ENCODE measurements at places on chromosomes 3 and 15. TPM values are rescaled to one million over a fixed set of nuclear protein-coding genes. Genes with fewer than 3 reads are reported as not detected.

DNA sequence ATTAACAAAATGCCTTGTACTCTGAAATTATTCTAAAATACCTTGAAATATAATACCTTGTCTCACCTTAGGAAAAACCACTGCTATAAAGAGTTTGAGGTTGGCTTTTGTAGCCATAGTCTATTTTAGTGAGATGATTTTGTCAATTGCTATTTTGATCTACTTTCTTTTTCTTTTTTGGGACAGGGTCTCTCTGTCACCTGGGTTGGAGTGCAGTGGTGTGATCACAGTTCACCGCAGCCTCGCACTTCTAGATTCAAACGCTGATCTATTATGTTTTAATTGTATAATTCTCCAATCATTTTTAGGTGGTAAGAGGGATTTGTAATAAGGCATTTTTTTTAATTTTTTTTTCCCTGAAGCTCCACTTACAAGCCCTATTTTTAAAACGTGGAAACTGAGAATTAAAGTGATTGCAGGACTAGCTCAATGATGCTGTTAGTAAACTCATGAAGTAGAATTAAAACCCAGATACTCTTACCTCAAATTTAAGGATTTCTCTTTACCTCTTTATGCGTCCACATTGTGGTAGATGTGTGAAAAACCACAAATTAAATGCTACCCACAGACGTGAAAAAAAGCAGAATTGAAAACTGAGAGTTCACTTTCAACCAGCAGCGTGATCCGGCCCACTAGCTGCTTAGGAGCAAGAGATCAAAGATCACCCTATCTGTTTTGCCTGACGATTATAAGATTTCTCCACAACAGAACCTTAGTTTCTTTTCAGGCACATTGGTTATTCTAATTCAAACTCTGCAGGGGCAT is 384.2 kb downstream of the CGGBP1 start:
- no peak for DNase-seq

GRCh38 chr3:21893242-21893641 is 142.2 kb upstream of the ZNF385D start:
- no peak for DNase-seq

Gene BFSP2
- not detected for polyA plus RNA-seq

GRCh38 chr15:95499397-95499796 is 831.1 kb upstream of the NR2F2 start:
- no peak for DNase-seq

DNA sequence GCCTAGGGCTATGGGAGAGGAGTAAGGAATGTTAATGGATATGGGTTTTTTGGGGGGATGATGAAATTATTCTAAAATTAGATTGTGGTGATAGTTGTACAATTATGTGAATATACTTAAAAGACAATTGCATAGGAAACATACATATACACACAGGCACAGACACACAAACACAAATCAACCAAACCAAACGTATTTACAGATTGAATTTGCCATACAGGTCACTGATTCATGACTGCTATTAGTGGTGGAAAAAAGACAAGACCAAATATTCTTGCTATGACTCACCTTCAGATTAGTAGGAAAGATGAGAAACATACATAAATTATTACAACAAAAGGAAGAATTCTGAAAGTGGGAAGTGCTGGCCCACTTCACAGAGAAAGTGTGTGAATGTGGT is 85.3 kb downstream of the C3orf38 start:
- no peak for DNase-seq

All from right renal pelvis (tissue), 4 donors.